ENCODE measurements at places on chromosomes 4 and X.

- DNase-seq = no peak
Observed at GRCh38 chr4:140719022-140719421, 37.2 kb downstream of the TBC1D9 start.

GRCh38 chrX:118853596-118853995 lies 30.0 kb downstream of the ZCCHC12 start:
- DNase-seq = no peak

- no peak for DNase-seq
Observed at GRCh38 chr4:7557456-7557855, 122.7 kb upstream of the PSAPL1 start.

DNA sequence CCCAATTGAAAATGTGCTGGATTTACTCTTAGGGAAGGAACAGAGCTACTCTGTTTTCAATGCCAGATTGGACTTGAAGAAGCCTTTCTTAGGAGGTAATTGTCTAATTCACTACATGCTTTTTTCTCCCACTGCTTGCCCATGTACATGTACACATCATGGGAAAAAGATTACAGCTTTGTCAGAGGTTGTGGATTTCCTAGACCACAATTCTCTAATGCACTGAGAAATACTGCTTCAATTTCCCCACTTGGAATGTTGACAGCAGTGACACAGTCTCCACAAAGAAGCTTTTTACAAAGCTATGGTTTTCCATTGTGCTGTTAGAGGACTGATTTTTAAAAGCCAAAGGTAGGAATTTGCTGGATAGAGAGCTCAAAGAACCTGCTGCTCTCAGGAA lies 19.5 kb downstream of the ZAR1 start:
- DNase-seq = no peak

GRCh38 chrX:3455796-3456195 lies 109.3 kb upstream of the MXRA5 start:
- no peak for DNase-seq

DNA sequence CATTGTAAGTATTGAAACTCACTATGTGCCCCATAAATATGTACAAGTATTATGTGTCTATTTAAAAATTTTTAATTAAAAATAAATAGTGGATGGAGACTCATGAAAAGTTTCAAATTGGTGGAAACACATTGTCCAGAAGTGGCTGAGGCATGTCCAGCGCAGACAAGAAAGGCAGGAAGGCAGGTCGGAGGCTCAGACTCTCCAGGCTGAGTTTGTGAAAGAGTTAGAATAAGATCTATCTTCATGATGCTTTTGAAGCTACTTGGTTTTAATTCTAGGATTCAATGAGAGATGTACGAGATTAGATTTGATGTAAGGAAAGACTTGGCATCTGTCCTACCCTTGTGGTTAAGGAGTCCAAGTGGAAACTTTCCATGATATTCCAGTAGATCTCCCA lies 19.8 kb downstream of the PNMA6F start:
- no peak for DNase-seq

- DNase-seq = no peak
Observed at GRCh38 chrX:19628011-19628575, 112.8 kb upstream of the MAP3K15 start.

- DNase-seq = no peak
Observed at GRCh38 chr4:48913346-48913745, 6.8 kb upstream of the OCIAD2 start.

DNA sequence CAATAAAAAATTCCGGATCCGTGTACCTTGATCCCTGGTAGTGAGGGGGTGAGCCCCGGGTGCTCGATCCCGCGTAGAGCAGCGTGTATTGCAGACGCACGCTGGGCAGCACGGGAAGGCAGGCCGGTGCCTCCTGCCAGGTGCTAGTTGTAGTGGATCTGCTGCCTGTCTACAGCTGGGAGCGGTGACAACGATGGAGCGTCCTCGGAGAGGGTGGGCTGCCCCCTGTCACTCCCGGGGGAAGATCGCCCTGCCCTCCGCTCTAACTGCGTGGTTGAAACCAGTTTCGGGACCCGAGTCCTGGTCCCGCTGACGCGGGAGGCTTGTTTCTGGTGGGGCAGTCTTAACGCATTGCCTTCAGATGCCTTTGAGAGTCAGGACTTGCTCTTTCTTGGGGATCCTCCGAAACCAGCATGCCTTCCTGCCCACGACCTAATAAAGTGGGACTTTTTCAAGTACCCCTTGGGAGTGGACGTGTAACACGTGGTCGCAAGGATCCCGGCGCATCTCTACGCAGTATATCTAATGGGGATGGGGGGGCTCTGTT lies 2.7 kb upstream of the NKX6-1 start:
- no peak for DNase-seq

DNA sequence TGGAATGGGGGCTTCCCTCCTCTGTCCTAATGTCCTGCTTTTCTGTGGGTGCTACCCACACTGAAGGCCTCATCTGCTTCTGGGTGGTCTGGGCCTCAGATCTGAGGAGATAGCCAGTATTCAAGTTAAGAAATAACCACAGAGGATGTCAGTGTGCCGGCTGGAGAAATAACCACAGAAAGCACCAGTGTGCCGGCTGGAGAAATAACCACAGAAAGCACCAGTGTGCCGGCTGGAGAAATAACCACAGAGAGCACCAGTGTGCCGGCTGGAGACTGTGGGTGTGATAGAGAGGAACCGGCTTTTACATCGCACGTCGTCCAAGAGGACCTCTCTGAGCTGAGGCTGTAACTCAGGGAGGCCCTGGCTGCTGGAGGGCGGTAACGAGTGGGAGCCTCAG lies 65.7 kb upstream of the PSAPL1 start:
- DNase-seq = no peak

DNA sequence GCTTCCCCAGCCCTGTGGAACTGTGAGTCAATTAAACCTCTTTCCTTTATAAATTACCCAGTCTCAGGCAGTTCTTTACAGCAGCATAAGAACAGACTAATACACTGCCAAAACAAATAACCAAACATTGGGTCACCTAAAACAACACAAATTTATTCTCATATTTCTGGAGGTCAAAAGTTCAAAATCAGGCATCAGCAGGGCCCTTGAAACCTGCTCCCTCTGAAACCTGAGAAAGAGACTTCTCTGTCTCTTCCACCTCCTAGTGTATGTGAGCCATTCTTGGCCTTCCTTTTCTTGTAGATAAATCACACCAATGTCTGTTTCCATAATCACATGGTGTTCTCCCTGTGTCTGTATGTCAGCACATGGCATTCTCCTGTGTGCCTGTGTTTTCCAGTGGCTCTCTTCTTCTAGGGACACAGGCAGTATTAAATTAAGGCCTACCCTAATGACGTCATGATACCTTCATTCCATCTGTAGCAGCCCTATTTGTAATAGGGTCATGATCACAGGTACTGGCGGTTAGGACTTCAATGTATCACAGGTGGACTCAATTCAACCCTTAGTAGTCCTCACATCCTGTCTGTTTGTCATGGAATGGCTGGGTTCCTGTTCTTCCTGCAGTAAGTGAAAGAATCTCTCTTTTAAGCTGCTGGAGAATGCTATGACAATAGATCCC lies 147.3 kb upstream of the CLNK start:
- DNase-seq = no peak

DNA sequence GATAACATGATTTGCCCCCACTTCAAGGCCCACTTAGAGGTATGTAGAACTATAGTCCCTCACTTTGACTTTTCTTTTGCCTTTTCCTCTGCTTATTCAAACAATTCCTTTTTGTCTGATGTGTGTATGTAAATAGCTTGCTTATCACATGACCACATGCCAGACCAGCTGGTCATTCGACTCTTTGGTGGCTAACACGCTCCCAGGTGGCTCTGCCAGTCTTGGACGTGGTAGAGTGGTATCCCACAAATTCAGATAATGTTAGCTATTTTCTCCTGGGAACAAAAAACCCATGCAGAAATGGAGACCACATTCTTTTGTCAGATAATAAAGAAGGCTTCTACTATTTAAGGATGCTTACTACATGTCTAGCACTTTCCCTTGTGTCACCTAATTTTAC lies 47.9 kb downstream of the ARHGAP24 start:
- DNase-seq = no peak

DNA sequence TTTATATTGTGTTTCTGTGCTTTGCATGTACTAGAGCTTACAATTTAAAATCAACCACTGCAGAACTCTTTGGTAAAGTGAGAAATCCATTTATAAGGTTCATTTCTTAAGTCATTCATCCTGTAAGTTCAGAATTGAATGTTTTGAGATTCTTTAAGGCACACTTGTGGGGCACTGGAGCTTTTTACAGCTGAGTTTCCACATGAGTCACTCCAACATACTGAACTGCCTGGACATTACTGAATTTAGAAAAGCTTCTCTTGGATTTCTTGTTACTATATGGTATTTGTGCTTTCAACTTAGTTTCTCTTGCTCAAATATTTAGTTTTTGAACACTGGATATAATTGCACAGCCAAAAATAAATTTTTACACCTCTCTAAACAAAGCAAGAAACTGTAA lies 226.3 kb downstream of the PACRGL start:
- no peak for DNase-seq

GRCh38 chr4:25956260-25956659 lies 42.2 kb downstream of the SMIM20 start:
- no peak for DNase-seq

DNA sequence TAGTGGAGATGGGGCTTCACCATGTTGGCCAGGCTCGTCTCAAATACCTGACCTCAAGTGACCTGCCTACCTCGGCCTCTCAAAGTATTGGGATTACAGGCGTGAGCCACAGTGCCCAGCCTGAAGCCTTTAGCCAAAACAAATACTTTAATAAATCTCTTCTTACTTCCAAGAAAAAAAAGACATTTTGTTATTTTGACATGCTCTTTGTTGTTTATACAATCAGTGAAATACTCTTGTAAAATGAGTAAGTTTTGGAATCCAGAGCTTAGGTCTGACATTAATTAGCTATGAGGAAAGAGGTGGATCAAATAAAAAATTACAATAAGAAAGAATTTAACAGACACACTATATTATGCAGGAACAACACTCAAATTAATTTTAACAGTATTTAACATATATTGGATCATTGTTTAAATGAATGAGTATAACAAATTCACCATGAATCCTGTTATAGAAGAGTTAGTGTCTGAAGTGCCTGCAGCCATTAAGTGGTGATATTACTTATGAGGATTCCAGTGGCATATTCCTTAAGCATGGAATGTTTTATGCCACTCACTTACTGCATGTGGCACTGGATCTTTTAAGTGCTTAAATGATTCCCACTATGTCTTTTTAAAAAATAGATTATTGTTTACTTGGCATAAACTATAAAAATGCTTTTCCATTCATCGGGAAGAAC lies 260.1 kb upstream of the GIMD1 start:
- DNase-seq = no peak

GRCh38 chr4:151541389-151542071 lies 132.6 kb downstream of the FHIP1A start:
- DNase-seq = no peak

- DNase-seq = no peak
Observed at GRCh38 chrX:39840581-39841093, 257.1 kb downstream of the BCOR start.

- no peak for DNase-seq
Observed at GRCh38 chr4:177380730-177381287, 61.4 kb downstream of the AGA start.

DNA sequence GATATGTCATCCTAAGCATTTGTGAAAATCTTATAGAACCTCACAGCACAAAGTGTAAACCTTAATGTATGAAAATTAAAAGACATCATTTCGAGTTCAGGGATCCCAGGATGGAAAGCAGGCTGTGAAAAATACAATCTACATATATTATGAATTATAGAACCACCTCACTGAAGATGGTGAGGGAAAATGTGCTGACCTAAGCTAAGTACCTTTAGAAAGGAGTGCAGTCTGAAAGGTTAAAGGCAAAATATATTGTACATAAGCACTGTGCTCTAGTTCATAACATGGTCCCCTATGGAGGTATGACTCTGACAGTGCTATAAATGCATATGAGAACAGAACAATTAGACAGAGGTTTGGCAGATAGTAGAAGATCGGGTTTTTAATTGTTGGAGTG lies 368.6 kb downstream of the TMA16 start:
- no peak for DNase-seq

- DNase-seq = no peak
Observed at GRCh38 chr4:152979731-152980330, 43.7 kb downstream of the FHDC1 start.

GRCh38 chr4:141900856-141901255 lies 264.5 kb downstream of the IL15 start:
- DNase-seq = no peak

- no peak for DNase-seq
Observed at GRCh38 chrX:86133761-86134160, 14.5 kb upstream of the DACH2 start.

Measured in NCI-H1048 (cell line).